Muscle of back (tissue), 13 donors: ENCODE measurements at places on chromosomes 11 and 22. TPM values are rescaled to one million over a fixed set of nuclear protein-coding genes. Genes with fewer than 3 reads are reported as not detected.
A peak's percentile ranks its signal among the peaks of the same experiment; 100 is the strongest.

DNA sequence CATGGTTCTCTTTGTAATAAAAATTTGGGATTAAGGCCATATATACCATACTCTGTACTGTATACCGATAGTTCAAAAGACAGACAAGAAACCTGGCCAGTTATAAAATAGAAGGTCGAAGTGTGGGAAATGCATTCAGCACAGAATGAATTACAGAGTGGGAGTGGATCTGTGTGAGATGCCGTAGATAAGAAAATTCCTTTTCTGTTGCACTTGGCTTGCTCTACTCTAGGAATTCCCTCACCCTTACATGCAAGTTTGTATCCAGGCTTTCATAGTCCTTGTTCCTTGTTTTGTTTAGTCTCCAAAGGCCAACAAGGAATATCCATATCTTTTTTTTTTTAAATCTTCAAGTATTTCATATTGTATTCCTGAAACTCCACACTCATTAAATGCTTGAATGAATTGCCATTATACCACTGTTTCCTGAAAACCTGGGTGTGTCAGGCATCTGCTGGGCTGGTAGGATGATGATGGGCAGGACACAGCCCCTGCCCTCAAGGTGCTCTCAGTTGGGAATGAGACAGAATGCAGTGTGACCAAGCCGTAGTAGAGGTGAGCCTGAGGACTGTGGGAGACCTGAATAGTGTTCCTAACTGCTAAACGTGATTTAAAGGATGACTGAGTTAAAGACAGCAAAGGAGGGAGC, 53.5 kb downstream of the TEAD1 start:
- DNase-seq = no peak

DNA sequence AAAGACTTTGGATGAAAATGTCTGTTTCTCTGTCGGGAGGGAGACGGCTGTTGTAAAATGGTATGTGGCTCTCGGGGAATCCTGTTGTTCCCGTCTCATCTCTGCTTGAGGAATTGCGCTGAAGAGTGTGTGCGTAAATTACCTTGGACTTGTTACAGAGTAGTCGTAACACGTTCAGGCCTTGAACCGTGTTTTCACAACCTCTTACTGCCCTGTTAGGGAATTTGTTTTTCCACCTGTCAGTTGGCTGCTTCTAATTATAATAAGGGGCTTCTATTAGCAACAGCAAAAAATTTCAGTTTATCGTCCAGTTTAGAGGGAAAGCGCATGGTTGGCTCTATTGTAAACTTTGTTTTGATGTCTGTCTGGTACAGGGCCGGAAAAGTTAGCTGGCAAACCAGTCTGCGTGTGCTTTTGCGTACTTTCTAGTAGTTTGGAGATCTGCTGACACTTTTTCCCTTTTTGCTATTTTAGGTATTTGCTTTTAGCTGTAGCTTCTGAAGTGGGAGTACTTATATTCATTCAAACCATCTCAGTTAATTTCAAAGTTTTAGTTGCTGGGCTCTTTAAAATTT, 1.5 kb downstream of the HIPK3 start:
- DNase-seq = peak; percentile 76

DNA sequence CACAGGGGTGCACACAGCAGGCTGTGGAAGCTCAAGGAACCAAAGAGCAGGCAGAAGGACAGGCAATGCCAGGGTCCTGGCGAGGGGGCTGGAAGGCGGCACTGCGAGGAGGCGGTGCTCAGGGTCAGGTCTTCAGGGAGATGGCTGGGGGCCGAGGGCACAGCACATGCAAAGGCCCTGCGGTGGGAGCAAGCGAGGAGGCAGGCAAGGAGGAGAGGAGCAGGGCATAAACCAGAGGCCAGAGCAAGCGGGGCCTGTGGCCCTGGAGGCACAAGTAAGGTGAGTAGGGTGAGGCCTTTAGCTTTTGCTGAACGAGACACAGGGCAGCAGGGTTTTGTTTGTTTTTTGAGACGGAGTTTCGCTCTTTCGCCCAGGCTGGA, 126.9 kb downstream of the ARHGAP8 start:
- DNase-seq = no peak

- DNase-seq = no peak
Observed at GRCh38 chr11:35367491-35367890, 51.9 kb downstream of the SLC1A2 start.

DNA sequence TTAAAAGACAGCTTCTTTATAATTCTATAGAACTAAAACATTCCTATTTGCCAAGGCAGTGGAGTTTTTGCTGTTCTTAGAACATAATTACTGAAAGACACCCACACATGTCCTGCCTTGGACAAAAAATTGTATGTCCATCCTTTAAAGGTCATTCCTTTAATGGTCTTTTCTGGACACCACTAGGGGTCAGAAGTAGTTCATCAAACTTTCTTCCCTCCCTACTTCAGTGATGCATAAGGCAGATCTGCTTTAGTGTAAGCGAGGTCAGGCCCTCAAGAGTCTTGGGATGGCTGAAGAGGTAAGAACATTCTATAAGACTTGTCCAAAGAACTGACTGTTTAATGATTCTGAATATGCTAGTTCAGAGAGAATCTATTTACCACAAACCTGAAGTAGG, 4.3 kb upstream of the OR51V1 start:
- DNase-seq = peak; percentile 8

GRCh38 chr22:34429314-34429713, 509.0 kb upstream of the LARGE1 start:
- DNase-seq = no peak

DNA sequence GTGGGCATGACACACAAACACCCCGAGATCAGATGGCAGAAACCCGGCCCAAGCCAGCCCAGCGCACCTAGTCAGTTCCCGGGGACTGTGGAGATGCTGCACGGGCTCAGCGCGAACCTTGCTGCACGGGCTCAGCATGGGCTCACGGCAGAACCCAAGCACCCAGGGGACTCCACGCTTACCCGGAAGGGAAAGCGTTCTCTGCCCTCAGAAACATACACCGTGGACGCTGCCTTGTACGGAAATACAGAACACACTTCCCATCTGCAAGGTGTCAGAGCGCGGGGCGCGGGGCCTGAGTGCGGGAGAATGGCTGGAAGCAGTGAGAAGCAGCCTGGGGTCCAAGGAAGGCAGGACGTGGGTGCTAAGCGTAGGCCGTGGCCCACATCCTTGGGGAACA, 319.9 kb downstream of the NTM start:
- no peak for DNase-seq

GRCh38 chr11:17277024-17277584, 565 bp downstream of the NUCB2 start:
- no peak for DNase-seq

DNA sequence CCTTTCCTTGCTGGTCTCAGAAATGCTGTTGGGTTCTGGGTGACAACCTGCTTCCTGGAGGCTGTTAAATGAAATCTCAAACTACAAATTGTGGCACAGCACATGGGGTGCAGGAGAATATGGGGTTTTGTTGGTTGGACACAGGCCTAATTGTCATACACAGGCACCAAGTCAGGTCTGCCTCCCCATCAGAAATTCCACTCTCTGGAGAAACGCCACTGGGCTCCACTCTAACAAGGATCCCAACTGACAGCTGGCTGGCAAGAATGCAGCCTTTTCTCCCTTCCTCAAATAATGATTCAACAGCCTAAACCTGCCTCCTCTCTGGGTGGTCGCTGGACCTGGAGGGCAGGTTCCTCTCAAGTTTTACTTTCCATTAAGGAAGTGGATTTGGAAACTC, 177.8 kb upstream of the NARS2 start:
- DNase-seq = no peak

- DNase-seq = no peak
Observed at GRCh38 chr11:37394236-37394870, 796.3 kb upstream of the RAG2 start.

DNA sequence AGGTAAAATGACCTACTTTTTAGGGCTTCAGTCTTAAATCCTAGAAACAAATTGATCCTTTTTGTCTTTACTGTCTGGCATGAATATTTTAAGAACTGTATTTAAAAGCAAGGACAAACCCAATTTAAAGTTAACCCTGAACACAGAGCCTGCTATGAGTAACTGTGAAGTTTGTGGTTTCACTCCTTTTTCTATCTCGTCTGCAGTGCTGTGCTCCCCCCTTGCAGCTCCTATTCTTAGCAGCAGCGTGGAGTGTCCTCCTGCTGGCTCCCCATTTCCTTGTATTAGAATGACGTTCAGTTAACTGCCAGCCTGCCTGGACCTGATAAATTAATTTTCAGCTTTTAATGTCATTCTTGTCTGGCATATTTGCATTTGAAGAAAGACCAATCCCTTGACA, 40.0 kb upstream of the LRRC4C start:
- DNase-seq = no peak

DNA sequence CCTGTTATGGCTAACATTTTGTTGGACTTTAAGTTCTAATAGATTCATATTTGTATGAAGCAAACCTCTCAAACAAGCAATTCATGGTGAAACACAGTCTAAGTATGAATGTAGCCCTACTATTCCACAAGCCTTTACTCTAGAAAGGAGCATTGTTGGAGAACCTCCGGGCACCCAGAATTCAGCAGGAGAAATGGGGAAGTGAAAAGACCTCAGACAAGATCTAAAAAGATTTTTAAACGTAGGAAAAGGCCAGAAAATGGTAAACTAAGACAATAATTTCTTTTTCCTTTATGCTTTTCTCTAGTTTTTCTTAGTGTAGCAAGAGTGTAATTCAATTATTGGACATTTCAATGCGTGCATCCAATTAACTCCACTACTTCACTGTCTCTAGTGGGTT, 426.4 kb downstream of the INSC start:
- DNase-seq = no peak

- DNase-seq = no peak
Observed at GRCh38 chr22:27210111-27210730, 552.8 kb downstream of the MIAT start.

DNA sequence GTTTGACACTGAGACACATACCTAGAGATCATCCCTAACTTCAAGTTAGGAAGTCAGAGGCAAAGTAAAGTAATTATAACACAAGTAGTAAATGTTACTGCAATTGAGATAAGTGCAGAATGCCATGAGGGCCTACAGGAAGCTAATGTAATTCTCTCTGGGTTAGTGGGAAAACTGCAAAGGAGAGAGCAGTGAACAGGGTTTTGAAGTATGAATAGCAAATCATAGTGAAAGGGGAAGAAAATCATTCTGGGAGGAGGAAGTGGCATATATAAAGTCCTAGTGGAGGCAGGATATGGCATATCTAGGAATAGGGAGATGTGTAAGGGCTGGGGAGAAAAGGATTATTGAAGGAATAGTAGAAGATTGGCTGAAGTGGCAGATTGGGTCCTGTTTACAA, 27.9 kb downstream of the RNF169 start:
- no peak for DNase-seq

- no peak for DNase-seq
Observed at GRCh38 chr22:20095521-20095920, 15.5 kb downstream of the DGCR8 start.

DNA sequence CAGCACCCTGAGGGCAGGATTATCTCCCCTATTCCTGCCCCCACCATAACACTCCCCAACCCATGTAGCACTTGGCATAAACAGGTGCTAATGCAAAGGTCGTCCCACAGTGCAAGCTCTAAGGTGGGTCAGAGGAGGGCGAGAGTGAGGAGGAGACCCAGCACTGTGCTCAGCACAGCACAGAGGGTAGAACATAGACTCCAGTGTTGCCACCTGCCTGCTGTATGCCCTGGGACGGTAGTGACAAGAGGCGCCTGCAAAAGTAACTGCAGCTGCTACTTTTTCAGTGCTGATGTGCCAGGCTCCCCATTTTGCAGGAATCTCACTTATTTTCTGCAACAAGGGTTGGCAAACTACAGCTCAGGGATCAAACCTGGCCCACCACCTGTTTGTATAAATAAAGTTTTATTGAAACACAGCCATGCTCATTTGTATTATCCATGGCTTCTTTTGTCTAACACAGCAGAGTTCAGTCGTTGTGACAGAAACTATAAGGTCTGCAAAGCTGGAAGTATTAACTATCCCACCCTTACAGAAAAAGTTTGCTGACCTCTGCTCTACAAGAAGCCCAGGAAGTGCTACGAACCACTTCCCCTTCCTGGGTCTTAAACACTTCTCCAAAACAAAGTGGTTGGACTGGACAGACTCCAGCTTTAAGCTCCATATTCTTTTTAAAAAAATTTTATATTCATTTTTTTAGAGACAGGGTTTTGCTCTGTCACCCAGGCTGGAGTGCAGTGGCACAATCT, 16.9 kb upstream of the CDC42BPG start:
- DNase-seq = no peak

EIF1AD gene
- 14.0 TPM for polyA plus RNA-seq

CCDC89 gene
- 1.8 TPM for polyA plus RNA-seq

MUC6 gene
- polyA plus RNA-seq = 0.46 TPM

GPHA2 gene
- polyA plus RNA-seq = not detected

CEP126 gene
- 4.2 TPM for polyA plus RNA-seq

SGSM1 gene
- 0.23 TPM for polyA plus RNA-seq

SYT13 gene
- polyA plus RNA-seq = 0.44 TPM

SERPING1 gene
- 93.3 TPM for polyA plus RNA-seq

APOL5 gene
- 1.2 TPM for polyA plus RNA-seq

CBX6 gene
- 24.4 TPM for polyA plus RNA-seq

MYH9 gene
- polyA plus RNA-seq = 107 TPM

SCGB1C1 gene
- not detected for polyA plus RNA-seq

TUBA8 gene
- 16.1 TPM for polyA plus RNA-seq

OSM gene
- polyA plus RNA-seq = 0.30 TPM
